Mesenchymal stem cell (in vitro differentiated cells and primary cell): ENCODE measurements at places on chromosomes 12 and 14.

- DNase-seq = peak; percentile 6
Measured at GRCh38 chr12:40331886-40332285, 107.1 kb downstream of the LRRK2 start.

DNA sequence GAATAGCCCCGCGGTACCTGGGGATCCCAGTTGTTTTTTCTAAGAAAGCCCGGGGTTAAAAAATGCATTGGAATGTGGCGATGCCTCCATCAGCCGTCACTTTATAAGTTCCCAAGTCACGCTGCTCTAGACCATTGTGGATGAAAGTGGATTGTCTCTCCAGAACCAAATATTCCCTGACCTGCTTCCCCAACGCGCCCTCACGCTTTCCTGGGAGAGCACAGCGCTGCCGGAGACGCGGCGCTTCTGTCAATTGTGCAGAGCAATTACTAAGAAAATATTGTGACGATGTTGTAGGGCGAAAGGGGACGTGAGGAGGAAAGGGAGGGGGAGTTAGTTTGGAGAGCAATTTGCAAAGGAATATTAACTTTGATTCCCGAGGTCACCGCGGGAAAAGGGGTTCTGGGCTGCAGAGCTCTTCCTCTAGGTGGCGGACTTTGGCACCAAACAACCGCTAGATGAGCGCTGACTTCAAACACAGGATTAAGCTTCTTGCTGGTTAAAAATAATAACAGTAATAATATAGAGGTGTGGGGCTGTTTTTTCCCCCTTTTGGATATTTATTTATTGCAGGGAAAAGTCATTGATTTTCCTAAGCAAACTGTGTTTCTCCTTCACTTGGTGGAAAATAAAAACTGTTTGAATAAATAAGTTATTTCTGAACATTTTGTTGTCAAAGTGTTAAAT, 9.6 kb upstream of the FOXG1 start:
- DNase-seq = peak; percentile 51

GRCh38 chr14:95085321-95085720, 72.0 kb downstream of the DICER1 start:
- DNase-seq = peak; percentile 3

- DNase-seq = no peak
Measured at GRCh38 chr14:80977221-80977620, 21.8 kb downstream of the TSHR start.

GRCh38 chr12:80966001-80966400, 28.3 kb upstream of the LIN7A start:
- DNase-seq = no peak

- peak; percentile 86 for DNase-seq
Measured at GRCh38 chr12:25957793-25958427, 572 bp upstream of the RASSF8 start.

DNA sequence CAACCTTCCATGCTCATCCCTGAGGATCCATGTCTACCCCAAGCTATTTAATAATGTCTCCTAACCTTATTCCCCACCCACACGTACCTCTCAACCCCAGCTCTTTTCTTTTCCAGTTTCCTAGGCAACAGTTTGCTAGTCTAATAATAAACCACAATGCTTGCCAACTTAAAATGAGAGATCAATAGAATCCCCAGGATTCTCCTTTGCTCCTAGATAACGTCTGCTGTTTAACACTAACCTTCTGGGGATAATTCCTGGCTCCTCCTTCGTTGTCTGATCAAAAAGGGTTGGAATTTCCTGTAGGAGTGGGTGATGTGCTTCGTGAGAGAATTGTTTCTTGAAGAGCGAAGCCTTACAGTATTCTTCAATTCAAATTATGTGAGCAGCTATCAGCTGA, 42.2 kb upstream of the DBX2 start:
- DNase-seq = no peak

- no peak for DNase-seq
Measured at GRCh38 chr14:51131516-51131915, 36.6 kb upstream of the TRIM9 start.

- DNase-seq = no peak
Measured at GRCh38 chr14:28365510-28365909, 401.1 kb upstream of the FOXG1 start.

GRCh38 chr12:56581418-56582145, 48.5 kb downstream of the BAZ2A start:
- DNase-seq = no peak

DNA sequence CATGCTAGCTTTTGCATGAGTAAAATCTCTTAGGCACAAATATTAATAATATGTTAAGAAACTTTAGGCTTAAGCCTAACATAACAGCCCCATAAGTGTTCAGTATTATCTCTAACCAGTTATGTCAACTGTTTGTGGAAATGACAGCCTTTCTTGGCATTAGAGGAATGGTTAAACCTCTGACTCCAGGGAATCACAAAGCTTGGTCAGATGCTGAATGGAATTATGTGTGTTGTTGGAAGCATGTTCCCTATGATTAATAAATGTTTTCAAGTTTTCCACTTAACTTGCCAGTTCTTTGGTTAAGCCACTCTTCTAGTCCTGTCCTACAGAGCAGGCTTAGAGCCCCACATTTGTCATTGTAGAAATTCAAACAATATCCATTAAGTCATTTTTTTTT, 17.0 kb downstream of the PSEN1 start:
- no peak for DNase-seq

DNA sequence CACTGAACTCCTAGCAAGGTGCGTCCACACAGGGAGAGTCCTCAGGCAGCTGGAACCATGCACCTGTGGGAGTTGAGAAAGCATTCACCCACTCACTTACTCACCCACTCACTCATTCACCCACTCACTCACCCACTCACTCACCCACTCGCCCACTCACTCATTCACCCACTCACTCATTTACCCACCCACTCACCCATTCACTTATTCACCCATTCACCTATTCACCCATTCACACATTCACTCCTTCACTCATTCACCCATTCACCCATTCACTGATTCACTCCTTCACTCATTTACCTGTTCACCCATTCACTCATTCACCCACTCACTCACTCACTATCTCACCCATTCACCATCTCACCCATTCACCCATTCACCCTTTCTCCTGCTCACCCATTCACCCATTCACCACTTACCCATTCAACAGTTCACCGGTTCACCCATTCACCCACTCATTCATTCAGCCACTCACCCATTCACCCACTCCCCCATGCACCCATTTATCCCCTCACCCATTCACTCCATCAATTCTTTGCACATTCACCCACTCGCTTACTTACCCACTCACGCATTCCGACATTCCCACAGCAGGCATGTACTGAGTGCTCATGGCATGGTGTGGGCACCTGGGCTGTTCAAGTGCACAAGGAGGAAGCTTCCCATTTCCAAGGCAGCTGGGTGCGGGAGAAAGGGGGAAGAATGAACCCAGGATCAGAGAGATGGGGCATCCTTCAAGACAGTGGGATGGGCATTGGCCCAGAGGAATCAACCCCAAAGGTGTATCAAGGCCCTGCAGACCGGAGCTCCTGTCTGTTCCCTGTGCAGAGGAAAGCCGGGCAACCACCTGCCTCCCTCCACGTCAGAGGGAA, 135.2 kb upstream of the C14orf180 start:
- DNase-seq = no peak

GRCh38 chr12:111283966-111284365, 84.9 kb downstream of the PHETA1 start:
- DNase-seq = no peak

GRCh38 chr12:57731411-57732080, 7.0 kb downstream of the AGAP2 start:
- DNase-seq = no peak

GRCh38 chr14:21308479-21309237, 28.8 kb downstream of the RPGRIP1 start:
- DNase-seq = peak; percentile 82
